Mucosa of gallbladder (tissue), 1 donor: ENCODE measurements at places on chromosomes 6 and 20. TPM values are rescaled to one million over a fixed set of nuclear protein-coding genes. Genes with fewer than 3 reads are reported as not detected.
A peak's percentile ranks its signal among the peaks of the same experiment; 100 is the strongest.

DNA sequence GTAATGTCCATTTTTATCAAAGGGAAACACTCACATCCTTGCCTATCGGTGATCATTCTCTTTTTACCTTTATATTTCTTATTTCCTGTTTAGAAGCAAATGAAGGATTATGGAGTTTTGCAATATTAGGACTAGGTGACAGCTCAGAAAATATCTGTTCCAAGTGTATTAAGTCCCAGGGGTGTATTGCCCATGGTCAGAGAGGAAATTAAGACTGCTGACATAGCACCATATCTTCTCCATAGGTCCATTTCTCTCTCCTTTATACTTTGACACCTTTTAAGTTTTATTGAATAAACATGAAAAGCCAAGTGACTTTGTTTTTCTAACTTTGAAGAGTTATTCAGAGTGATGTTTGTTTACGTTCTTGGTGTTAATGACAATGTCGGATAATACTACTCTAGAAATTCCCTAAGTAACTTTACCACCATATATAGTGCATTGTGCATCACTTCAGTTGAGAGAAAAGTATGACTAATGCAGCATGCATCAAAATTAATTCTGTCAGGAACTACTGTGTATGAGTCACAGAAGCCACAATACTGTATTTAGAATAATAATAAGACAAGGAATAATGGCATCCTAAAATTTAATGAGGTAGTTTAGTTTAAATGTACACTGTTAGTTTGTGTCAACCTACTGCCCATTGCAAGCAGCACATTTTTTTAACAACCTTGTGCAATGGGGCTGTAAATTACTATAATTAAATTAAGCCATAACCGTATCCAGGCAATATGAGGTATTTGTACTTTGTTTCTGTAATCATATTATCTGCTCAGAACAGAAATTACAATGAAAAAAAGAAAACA lies 474.4 kb upstream of the RNF217 start:
- DNase-seq = no peak

GRCh38 chr6:37521674-37522073 lies 22.0 kb upstream of the CCDC167 start:
- DNase-seq = no peak

- DNase-seq = no peak
These were observed 9.5 kb upstream of the DNAJC5 start for GRCh38 chr20:63885264-63886053.

DNA sequence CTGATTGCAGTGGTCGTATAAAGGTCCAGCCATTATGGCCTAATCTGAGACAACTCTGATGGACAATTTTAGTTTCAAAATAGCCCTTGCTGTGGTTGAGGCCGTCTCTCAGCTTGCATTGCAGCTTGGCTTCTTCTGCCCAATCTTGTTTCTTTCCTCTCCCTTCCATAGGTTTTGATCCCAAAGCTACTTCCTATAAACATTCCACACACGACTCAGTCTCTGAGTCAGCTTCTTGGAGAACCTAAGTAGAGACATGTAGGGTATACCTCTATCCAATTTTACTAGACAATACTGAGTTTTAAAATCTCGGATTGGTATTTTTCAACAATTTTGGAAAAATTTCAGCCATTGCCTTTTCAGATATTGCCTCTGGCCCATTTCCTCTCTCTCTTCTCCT lies 13.4 kb downstream of the IYD start:
- no peak for DNase-seq

DNA sequence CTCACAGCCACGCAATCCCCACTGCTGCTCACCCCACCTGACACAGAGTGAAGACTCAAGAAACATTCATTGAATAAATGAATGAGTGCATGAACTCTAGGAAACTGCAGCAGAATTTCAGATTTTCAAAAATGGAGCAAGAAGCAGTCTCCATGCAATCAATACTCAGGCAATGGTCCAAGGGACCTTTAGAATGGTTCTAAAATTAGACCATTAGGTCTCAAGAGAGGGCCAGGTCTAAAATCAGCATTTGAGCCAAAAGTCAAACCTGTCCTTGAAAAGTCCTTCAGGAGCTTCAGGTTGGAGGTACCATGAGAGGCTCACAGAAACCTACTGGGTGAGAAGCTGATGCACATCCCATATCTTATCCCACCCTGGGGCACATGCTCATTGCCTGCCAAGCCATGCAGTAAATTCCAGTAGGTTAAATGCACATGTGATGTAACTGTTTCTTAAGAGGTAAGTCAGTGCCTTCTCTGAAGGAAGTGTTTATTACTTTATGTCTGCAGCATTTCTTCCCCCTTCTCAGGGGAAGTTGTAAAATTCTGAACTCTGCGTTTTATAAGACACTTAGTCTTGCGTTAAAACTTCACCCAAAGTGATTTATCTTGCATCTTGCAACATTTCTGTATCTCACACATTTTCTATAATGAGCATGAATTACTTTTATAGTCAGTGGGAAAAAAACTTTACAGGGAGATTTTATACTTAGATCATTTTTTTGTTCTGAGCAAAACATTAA lies 126.6 kb downstream of the ADAT2 start:
- DNase-seq = no peak

DNA sequence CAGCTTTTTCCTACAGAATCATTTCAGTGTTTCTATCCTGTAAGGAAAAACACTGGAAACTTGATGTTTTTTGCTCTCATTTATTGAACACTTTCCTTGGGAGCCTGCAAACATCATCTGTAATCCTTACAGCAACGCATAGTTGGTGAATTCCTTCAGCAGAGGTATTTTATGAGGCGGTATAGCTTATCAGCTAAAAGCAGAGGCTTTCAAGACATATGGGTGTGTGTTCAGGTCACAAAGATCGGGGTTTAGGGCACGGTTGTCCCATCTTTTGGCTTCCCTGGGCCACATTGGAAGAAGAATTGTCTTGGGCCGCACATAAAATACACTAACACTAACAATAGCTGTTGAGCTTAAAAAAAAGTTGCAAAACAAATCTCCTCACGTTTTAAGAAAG lies 185.0 kb downstream of the AIG1 start:
- no peak for DNase-seq

DNA sequence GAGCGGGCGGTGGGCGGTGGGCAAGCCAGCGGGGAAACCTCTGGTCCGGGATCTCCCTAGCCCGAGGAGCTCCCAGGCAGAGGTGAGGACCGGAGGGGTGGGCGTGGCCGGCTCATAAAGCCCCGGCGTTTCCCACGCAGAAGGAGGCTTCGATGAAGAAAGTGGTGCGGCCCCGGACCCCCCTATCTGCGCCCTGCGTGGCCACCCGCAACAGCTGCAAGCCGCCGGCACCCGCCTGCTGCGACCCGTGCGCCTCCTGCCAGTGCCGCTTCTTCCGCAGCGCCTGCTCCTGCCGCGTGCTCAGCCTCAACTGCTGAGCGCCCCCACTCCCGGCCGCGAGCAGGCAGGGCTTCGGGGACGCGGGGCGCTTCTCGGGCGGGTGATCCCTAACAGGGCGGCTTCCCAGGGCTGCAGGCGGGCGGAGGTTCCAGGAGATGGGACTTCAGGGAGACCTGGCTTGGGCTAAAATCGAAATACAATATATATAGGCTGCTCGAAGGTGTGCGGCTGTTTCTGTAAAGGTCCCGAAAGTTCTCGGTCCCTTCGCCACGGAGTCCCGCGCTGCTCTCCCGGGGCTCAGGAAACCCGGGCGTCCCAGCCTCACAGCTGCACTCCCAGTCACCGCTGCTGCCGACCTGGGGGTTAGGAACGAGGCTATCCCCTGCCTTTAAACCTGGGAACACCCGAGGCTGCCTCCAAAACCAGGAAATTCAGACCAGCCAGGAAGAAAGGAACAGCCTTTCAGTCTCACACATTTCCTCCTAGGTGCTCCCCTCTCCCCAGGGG lies 27.8 kb downstream of the ASIP start:
- peak; percentile 20 for DNase-seq

DNA sequence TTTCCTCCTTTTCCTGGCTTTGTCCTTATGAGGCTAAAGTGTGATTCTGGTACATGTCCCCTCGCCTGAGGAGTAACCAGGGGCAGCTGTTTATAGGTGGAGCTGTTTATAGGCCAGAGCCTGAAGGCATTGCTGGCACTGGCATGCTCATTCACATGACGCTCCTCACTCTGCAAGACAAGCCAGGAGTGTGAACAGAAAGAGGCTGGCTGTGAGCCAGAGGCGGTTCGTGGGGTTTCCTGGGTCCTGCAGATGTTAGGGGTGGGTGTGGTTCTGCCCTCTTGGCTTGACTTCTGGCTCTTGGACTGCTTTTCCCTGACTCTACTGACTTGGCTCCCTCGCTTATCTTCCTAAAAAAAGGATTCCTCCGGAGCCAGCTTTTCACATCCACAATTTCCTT lies 12.8 kb upstream of the MDFI start:
- DNase-seq = no peak

DNA sequence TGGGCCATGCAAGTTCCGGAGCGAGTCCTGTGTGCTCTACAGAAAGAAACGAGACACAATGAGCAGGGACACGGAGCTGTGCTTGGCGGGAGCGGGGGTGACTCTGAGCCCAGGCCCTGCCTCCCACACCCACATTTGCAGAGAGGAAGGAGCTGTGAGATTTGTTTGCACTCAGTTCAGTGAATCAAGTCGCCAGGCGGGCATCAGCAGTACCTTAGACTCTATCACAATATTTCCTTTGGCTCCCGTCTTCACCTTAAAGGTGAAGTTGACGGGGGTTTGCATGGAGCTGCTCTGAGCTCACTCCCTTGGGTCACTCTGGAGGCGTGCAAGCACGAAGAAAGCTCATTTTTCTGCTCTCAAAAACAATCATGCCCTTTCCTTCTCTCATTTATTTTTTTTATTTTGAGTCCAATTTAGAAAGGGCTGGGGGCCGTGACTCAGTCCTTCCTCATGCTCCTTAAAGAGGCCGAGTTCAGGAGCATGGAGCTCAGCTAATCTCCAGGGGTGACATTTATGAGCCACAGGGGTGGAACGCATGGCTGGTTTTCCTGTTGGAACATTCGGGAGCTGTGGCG lies 188.2 kb downstream of the NFATC2 start:
- no peak for DNase-seq

GRCh38 chr6:22149096-22149495 lies 147.7 kb downstream of the PRL start:
- no peak for DNase-seq

- no peak for DNase-seq
These were observed 13.9 kb downstream of the CRISP3 start for GRCh38 chr6:49730251-49730650.

DNA sequence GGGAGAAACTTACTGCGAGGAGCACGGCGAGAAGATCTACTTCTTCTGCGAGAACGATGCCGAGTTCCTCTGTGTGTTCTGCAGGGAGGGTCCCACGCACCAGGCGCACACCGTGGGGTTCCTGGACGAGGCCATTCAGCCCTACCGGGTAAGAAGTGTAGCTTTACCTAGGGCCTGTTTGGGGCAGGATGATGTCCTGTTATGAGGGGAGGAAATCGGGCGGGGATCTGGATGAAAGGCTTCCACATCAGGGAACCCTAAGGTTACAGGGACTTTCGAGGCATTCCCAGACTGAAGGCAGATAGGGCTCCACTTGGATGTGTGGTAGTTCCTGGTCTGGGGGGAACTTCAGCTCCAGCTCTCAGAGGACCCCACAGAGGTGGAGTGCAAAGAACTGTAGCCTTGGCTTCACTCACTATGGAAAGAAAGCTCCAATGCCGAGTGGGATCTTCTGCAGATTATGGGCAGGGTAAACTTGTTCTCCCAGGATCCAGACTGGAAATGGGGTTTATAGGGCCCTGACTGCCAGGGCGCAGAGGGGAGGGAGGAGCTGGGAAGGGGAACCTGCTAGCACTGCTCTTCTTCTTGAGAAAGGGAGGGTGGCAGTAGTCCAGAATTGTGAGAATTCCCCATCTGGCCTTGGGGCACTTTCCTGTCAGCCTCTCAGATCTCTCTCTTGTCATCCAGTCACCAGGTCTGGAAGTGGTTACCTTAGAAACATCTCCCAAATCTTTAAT lies 740 bp downstream of the TRIM15 start:
- DNase-seq = no peak

DNA sequence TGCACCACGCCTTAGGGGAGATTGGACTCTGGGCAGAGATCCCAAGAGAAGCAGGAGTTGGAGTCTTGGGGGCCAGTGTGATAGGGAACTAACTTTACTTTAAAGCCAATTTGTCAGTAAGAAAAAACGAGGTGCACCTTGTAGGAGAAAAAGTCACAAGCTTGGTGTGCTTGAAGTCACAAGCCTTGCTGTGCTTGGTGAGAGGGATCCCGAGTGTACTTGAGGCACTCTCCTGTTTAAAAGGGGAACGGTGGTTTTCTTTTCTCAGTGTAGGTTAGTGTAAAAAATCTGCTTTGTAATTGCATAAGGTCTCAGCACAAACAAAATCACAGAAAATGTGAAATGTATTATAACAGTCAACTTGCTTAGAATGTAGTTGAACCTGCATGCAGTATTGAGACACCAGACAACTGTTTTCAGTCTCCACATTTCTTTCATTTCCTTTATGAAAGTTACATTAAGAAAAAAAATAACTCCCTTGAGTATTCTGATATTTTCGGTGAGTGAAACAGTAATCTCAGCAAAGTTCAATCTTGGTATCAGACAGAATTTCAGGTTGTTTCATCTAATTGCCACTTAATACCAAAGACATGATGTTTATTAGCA lies 111.1 kb upstream of the DUSP22 start:
- DNase-seq = no peak

GRCh38 chr6:19083801-19084200 lies 696.7 kb downstream of the RNF144B start:
- DNase-seq = no peak

PERP gene
- total RNA-seq = 99.6 TPM

SAPCD1 gene
- 2.7 TPM for total RNA-seq

TREM1 gene
- 1.3 TPM for total RNA-seq

ANKEF1 gene
- total RNA-seq = 8.2 TPM

DNAH8 gene
- total RNA-seq = 0.03 TPM

BTN1A1 gene
- not detected for total RNA-seq
